ENCODE measurements at places on chromosomes 2 and 18.

- no peak for DNase-seq
Observed at GRCh38 chr2:70670626-70671025, 97.4 kb downstream of the ADD2 start.

DNA sequence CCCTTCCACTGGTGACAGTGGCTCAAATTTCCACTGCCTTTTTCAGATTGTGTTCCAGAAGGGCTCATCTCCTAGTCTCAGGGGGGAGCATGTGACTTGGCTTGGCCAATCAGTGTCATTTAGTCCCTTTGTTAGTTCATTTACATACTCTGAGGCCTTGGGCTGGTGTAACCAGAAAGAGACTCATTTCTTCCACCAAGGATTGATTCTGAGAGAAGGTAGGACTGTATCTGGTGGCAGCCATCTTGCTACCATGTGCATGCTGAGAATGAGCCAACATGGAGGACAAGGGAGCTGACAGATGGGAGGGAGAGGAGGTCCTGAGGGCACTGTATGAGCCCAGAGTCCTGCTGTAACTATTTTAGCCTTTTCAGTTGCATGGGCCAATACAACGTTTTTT, 191.7 kb downstream of the THSD7B start:
- no peak for DNase-seq

- DNase-seq: no peak
Observed at GRCh38 chr18:66641056-66641455, 37.2 kb upstream of the CDH19 start.

GRCh38 chr2:122340246-122340645, 584.8 kb downstream of the TSN start:
- no peak for DNase-seq

DNA sequence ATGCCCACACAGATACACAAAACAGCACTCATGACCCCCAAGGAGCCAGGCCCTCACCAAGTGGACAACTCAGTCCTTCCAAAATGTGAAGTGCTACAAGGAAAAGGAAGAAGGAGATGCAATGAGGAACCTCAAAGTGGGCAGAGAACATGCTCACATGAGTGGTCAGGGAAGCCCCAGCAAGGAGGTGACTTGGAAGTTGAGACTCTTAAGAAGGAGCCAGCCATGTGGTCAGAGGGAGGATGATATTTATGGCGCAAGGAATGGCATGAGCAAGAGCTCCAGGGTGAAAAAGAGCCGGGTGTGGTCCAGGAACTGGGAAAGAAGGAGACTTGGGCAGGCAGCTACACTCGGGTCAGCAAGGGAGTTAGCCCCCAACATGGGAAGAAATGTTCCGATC, 30.0 kb upstream of the KLHL29 start:
- DNase-seq: no peak

DNA sequence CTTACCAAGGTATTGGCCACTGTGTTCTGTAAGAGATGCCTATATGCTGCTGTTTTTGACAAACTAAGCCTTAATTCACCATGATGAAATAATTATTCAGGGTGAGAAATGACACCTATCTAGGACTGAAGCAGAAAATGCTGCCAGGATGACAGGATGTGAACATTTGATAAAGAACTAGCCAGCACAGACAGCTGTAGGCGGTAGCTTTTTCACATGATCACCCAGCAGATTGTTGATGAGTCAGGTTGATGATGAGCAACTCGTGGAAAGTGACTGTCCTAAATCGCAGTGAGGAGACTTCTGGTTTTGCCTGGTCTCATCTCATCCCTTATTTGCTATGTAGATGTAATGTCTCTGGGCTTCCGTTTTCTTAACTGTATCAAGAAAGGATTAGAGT, 144.1 kb downstream of the PRPF40A start:
- DNase-seq: no peak
